ENCODE measurements at places on chromosomes 6 and 20.

GRCh38 chr6:121771937-121772720 is 336.7 kb downstream of the GJA1 start:
- DNase-seq = no peak

DNA sequence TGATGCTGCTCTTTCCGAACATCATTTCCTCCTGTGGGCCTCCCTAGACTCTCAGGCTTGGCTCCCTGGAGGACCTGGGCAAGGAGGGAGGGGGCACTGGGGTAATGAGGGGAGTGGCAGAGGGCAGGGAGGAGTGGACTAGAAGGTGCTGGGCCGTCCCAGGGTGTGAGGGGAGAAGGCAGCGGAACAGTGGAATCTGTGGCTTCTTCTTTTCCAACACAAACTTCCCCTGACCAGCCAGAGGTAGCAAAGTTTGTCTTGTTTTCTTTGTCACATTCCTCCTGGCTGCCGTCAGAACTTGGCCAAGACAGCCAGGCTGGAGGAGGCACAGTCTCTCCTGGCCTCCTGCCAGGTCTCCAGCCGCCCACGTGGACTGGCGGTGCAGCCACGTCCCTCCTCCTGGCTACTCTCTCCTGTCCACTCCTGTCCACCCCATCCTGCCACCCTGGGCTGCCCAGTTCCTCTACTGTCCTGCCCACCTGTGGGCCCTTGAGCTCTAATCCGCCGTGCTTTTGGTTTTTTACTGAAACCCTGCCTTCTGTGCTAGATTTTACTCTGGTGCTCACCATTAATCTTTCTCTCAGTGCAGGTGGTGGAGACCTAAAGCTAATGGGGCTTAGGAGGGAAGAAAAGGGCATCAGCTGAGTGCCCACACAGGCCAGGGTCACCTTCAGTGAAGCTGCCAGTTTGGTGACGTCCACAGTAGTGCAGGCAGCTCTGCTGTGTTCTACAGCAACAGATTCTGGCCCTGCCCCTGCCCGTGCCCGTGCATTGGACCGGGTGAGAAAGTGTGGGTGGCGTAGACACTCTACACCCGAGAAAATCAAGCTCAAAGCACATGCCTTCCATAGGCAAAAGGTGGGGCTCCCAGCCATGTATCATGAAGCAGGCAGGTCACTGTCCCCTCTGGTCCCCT is 2.8 kb upstream of the CDSN start:
- no peak for DNase-seq

GRCh38 chr20:18727032-18727508 is 86.5 kb upstream of the SCP2D1 start:
- peak; percentile 47 for DNase-seq

DNA sequence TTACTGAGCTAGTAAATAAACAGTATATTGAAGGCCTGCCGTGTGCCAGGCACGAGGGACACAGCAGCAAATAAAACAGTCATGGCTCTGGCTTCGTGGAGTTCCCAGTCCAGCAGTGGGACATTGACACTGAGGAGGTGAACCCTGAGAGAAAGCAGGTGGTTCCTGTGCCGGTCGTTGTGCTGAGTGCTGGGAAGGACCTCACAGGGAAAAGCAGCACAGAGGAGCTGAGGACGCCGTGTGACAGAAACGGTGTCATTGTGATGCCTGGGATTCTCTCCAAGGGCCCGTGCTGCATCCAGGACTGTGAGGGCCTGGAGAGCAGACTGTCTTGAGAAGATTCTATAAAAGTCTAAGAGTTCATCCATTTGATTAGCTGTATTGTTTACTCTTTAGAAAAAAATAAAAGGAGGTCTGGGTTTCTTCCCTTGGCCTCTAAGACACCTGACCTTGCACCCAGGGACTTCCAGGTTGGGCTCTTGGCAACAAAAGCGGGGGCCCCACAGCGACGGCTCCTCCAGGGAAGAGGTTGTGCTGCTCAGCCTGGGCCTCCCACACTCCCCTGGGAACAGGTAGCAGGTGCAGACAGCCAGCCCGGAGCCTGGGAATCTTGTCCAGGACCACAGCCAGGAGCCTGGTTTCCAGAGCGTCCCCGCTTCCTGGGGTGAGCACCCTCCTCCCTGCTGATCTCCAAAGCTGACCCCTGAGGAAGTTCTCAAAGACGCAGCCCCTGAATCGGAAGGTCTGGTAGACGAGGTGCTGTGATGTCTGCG is 251.2 kb upstream of the PMEPA1 start:
- DNase-seq = no peak

DNA sequence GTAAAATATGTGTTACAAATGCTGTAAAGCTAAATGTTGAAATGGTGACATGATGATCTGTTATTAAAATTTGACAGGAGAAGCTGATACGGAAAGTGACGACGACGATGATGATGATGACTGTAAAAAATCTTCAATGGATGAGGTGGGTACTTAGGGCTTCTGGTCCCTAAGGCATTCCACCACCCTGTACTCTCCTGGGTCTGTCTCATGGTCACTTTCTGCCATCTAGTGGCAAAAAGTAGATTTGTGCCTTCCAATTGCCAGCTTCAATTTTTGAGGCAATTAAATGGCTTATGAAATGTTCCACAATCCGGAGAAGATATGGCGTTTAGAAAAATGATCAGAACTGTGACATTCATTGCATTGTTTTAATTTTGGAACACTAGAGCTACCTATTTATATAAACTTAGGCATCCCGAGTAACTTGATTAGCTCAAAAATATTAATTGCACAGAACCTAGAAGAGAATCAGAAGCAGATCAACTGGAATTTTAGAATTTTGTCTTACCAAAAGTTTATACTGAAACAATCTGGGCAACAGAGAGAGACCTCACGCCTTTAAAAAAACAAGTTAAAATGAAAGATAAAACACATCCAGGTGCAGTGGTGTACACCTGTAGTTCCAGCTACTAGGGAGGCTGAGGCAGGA is 346.5 kb upstream of the PLCB4 start:
- DNase-seq = peak; percentile 71

DNA sequence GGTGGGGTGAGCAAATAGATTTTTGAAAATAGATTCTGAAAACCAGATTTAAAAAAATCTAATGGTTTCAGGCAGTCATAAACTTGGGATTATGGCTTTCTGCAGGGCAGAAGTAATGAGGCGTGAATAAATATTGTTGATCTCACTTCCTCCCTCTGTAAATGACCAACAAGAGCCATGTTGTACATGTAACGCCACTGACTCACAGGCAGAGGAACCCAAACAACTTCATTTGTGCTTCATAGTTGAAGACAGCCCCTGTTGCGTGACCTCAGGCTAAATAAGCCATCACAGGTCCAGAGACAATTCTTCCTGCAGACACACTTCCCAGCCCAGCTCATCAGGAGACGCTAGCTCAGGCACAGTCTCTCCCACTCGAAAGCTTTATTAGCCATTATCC is 59.1 kb upstream of the F13A1 start:
- no peak for DNase-seq

DNA sequence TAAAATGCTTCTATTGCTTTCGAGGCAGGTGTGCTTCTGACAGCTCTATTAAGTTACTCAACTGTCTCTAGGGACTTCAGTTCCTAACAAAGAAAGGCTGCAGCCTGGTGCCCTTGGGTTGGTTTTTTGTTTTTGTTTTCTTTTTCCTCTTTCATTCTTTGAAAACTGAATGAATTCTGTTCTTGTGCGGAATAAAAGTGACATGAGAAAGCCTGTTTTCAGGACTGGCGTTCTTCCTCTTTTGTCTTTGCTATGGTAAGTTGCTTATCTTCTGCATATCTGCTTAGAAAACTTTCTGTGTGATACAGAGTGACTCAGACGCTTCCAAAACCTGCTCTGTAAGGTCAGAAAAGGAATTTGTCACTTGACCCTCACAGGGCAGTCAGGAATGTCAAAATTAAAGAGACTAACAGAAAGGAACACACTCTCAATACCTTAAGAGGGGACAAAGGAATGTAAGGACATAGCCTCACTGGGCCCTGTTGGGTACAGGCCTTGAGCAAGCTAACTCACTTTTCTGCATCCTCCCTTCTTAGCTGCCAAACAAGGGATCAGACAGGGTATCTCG is 56.2 kb upstream of the NHSL1 start:
- no peak for DNase-seq

DNA sequence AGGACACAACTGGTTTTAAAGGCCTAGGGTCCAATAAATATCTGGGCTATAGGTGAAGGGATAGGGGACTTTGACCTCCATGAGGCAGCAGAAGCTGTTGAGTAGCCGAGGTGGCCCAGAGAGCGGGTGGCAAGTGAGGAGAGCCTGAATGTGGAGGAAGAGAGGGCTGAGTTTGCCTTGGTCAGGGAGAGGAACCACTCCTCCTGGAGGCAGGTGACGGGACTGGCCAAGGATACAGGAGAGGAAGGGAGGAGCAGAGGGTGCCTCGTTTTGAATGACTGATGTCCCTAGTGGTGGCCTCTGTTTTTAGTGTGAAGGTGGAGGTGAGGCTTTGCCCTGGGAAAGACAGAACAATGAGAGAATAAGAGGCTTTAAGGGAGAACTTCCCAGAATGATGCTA is 19.1 kb upstream of the AAR2 start:
- no peak for DNase-seq
